ENCODE measurements at places on chromosomes 2 and 18.

- no peak for DNase-seq
These were observed 34.1 kb upstream of the OLA1 start for GRCh38 chr2:174282441-174282840.

DNA sequence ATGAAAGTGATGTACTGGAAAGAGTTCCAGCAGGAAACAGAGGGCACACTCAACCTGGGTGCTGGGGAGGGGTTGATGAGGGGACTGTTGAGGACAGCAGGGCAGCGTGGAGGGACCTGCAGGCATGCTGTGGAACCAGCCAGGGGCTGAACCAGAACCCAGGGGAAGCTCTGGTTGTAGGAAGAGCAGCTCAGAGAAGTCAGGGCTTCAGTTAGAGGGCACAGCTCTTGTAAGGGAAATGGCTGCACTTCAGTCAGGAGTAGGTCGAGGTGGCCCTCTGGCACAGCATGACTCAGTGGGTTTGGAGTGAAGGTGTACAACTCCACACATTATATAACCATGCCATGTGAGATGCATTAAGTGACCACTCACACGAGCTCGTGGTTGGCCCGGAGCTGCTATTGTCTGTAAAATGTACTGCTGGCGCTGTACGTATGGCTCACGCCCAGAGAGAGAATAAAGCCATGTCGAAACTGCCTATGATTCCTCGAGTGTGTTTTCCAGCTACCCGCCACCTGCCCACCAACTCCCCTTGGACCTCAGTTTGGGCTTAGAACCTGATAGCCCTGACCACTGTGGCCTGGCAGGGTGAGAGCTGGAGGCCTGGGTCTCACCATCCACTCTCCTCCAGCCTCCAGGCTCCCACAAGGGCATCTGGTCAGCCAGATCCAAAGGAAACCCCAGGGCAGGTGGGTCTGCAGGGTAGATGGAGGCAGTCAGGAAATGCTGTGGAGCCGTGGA is 136.5 kb upstream of the HS6ST1 start:
- no peak for DNase-seq

GRCh38 chr2:239664216-239664810 is 263.5 kb upstream of the HDAC4 start:
- no peak for DNase-seq

GRCh38 chr2:19711470-19712372 is 190.1 kb downstream of the TTC32 start:
- DNase-seq = no peak

- peak; percentile 6 for DNase-seq
These were observed 142.1 kb downstream of the MYT1L start for GRCh38 chr2:2188941-2189340.

- DNase-seq = no peak
These were observed 40.2 kb downstream of the PID1 start for GRCh38 chr2:229230911-229231310.

DNA sequence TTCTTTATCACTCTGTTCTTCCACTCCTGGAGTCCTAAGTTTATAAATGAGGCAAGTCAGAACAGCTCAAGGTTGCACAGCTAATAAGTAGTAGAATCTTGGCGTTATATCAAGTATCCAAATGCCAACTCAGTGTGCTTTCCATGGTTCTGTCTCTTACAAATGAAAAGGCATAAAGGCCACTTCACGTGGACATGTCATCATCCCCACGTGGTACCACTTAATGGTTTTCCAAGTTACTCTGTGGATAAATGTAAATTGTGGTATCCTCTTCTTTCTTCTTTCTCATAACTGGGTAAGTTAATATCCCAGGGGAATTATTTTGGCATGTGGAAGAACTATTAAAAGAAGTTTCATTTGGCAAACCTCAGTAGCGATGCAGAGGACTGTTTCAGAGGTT is 131.5 kb upstream of the L3MBTL4 start:
- no peak for DNase-seq

DNA sequence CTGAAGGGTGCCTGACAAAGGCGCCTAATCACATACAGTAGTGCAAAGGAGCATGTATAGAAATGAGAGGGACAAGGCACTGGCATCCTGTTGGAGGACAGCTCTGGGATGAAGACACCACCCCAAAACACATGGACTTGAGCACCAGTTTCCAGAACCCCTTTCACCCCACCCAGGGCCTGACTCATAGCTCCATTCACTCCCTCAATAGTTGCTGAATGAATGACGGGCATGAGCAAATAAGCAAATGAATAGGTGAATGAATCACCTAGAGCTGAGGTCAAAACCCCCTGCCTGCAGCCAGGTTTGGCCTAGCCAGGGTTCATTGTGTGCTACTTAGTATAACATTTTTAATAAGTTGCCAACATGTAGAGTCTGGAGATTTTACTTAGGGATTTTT is 66.3 kb downstream of the NRP2 start:
- DNase-seq = no peak

DNA sequence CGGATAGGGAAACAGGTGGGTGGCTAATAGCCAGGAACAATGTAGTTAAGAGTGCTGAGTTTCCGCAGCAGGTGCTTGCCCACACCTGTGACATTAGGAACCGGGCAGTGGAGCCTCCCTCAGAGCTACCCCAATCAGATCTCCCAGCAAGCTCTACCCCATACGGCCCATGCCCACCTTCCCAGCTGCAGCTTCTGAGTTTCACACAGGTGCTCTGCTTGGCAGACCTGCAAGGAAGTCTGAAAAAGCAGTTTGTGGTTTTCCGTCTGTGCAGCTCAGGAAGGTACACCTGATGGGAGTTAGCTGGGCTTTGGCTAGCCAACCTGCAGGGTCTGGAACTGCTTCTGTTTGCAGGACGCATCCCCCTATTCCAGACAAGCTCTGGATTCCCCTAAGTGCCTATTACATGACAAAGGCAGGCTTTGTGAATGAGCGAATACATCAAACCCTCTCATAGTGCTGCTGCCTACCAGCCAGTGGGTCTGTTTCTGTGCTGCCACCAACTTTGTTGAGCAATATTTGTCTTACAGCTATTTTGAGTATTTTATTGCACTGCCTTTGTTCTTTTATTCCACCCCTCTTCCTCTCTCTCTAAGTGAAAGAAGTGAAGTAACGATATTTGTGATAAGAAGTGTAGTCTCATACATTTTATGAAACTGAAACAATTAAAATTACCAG is 24.7 kb upstream of the CEP68 start:
- no peak for DNase-seq

- no peak for DNase-seq
These were observed 40.1 kb downstream of the MTCL1 start for GRCh38 chr18:8745355-8746014.

GRCh38 chr2:17573804-17574175 is 33.3 kb downstream of the VSNL1 start:
- DNase-seq = no peak

GRCh38 chr18:48173557-48173956 is 235.6 kb downstream of the ZBTB7C start:
- no peak for DNase-seq

- no peak for DNase-seq
These were observed 105.8 kb downstream of the ITGB1BP1 start for GRCh38 chr2:9317559-9317958.

DNA sequence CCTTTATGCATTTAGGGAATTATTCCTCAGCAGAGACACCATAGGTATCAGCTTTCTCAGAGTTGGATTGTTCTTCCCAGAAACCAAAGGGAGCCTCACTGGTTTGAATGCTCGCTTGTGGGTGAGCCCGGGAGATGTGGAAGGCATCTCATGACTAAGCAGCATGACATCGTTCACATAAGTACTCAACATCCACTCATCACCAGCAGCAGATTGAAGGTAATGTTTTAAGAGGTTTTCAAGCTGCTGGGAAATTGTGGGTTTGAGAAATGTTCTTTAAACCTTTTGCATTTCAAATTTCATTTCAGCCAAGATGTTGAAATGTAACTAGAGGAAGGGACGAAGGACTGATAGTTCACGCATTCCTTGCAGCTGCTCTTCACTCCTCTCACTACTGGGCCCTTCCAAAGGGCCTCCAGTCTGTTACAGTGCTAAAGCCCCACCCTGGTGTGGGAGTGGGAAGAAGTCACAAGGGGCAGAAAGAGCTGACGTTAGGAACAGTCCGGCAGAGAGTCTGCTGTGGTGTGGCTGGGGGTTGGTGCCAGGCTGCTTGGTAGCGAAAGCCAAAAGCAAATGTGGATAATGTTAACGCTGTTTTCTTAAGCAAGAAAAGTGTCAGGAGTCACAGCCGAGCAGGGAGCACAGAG is 324.5 kb upstream of the EPHA4 start:
- no peak for DNase-seq

GRCh38 chr2:167764772-167765341 is 482.5 kb downstream of the STK39 start:
- DNase-seq = no peak

GRCh38 chr2:219104107-219105035 is 43.6 kb upstream of the IHH start:
- DNase-seq = peak; percentile 54

- no peak for DNase-seq
These were observed 46.3 kb downstream of the C1QL2 start for GRCh38 chr2:119112230-119112629.

DNA sequence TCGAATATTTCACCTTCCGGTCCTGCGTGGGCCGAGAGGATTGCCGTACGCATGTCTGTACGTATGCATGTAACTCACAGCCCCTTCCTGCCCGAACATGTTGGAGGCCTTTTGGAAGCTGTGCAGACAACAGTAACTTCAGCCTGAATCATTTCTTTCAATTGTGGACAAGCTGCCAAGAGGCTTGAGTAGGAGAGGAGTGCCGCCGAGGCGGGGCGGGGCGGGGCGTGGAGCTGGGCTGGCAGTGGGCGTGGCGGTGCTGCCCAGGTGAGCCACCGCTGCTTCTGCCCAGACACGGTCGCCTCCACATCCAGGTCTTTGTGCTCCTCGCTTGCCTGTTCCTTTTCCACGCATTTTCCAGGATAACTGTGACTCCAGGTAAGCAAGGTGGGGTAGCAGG is at the start of gene SERPINB5:
Gene SERPINB5 (plus strand): TSS at position 291 of the 400 bp plus-strand sequence. CDS start 7,471 bp downstream, outside the sequence.
- DNase-seq = no peak

- no peak for DNase-seq
These were observed 32.0 kb downstream of the SMCHD1 start for GRCh38 chr18:2687390-2688001.

DNA sequence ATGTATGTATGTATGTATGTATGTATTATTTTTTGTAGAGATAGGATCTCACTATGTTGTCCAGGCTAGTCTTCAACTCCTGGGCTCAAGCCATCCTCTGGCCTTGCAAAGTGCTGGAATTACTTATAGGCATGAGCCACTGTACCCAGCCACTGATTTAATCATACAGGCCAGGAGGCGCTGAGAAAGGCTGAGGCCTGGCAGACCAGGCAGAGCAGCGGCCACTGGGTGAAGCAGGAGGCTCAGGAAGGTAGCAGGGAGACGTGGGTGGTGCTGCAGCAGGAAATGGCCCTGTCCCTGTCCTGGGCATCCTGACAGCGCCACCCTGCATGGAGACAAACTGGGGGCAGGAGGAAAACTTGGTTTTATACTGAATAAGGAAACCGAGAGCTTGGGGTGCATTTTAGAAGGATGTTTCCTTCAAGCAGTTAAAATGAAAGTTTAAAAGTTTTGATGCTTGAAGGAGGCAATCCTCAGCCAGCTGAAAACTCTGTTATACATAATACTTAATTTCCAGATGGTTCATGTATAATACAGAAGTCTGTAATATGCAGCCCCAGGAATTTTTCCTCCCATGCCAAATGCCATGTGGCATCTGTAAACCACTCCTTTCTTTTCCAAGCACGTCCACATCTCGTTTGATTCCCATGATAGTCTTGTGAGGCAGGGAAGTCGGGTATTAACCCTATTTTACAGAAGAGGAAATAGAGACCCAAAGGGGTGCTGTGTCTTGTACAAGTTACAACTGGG is 182.4 kb downstream of the CELF4 start:
- DNase-seq = peak; percentile 61

Measured in SK-N-DZ (cell line).